ENCODE measurements at places on chromosomes 7 and 10. TPM values are rescaled to one million over a fixed set of nuclear protein-coding genes. Genes with fewer than 3 reads are reported as not detected.

GRCh38 chr7:26944501-26945358 is 80.3 kb upstream of the SKAP2 start:
- peak; percentile 63 for DNase-seq

GRCh38 chr10:128843972-128844371 is 623.1 kb upstream of the MGMT start:
- peak; percentile 29 for DNase-seq

- peak; percentile 88 for DNase-seq
Measured at GRCh38 chr7:121000081-121000983, 11.8 kb downstream of the CPED1 start.

DNA sequence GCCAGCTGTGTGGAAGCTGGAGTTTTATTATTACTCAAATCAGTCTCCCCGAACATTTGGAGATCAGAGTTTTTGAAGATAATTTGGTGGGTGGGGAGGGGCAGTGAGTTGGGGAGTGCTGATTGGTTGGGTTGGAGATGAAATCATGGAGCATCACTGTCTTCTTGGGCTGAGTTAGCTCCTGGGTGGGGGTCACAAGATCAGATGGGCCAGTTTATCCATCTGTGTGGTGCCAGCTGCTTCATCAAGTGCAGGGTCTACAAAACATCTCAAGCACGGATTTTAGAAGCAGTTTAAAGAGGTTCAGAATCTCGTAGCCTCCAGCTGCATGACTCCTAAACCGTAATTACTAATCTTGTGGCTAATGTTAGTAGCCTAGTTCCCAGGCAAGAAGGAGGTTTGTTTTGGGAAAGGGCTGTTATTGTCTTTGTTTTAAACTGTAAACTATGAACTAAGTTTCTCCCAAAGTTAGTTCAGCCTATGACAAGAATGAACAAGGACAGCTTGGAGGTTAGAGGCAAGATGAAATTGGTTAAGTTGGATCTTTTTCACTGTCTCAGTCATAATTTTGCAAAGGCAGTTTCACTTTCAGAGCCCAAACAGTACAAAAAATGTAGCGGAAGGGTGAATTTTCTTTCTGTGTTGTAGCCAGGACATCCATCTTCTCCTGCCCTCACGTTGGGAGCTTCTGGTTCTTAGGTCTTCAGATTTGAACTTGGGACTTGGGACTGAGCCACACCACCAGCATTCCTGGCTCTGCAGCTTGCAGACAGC is 43.1 kb downstream of the KLF6 start:
- DNase-seq: no peak

DNA sequence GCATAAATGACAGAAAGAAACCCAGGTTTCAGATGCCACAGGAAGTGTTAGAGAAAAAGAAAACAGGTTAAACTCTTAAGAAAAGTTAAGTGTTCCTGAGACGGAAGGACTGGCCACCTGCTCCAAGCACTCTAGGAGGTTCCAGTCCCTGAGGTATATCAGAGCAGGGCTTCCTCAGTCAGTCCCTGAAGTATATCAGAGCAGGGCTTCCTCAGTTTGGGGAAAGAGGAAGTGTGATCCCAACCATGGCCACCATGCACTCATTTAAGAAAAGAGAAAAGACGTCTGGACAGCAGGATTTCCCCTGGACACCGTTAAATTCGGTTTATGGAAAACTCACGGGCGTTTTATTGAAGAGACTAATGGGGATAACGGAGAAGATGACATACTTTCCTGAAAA is 133.4 kb upstream of the PFKP start:
- no peak for DNase-seq

DNA sequence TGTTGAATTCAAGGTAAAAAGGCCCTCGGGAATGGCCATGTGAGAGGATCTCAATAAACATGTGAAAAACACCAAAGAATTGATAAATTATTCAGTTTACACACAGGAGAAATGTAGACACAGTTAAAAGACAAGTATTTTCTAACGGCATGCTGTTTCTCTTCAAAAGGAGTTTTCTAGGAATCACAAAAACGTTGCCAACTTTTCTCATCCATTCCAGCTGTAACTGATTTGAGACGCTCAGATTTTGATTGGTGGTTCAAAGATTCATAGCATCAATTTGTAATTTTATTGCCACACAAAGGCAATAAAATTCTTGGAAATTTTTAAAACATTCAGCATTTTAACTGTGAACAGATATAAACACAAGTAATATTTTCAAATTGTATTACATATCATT is 384.9 kb upstream of the PFKP start:
- peak; percentile 84 for DNase-seq

- no peak for DNase-seq
Measured at GRCh38 chr10:78540355-78541076, 506.9 kb downstream of the RPS24 start.

DNA sequence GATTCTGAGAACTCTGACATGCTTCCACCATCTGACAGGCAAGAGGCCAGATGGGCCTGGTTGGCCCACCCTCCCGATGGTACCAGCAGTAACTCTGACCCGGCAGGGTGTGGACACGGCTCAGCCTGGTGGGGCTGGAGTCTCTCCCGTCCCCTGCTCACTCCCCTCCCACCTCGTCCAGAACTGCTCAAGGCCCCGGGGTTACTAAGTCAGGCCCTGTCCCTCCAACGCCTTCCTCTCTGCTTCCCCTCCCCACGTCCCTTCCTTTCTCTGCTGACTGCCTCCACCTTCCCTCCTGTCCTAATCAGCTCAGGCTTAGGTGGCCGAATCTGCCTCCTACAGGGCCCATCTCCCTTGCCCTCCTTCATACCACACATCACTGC is 12.5 kb downstream of the CALML5 start:
- DNase-seq: no peak

GRCh38 chr7:76507723-76508406 is 2.5 kb upstream of the UPK3B start:
- no peak for DNase-seq

GRCh38 chr10:49152037-49152436 is 18.2 kb upstream of the FAM170B start:
- no peak for DNase-seq

GRCh38 chr7:28358423-28358868 is 53.9 kb upstream of the CREB5 start:
- DNase-seq: no peak

- DNase-seq: no peak
Measured at GRCh38 chr7:50477640-50478039, 27.5 kb upstream of the FIGNL1 start.

- DNase-seq: peak; percentile 24
Measured at GRCh38 chr7:127885843-127886242, 145.4 kb downstream of the LRRC4 start.

DNA sequence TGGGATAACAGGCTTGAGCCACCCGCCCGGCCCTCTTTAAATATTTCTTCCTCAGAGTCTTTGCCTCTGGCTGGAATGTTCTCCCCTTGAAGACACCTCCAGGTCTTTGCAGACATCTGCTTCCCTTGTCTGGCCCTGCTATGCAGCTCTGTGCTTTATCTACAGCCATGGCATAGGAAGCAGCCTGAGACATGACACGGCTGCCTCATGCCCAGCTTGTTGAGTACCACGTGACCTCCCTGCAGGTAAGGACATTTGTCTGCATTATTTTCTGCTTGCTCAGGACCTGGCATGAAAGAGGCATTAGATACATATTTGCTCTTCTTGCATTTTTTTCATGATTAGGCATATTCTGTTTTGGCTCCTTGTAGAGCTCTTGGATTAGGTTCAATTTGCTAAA is 113.8 kb upstream of the KLF6 start:
- DNase-seq: no peak

DNA sequence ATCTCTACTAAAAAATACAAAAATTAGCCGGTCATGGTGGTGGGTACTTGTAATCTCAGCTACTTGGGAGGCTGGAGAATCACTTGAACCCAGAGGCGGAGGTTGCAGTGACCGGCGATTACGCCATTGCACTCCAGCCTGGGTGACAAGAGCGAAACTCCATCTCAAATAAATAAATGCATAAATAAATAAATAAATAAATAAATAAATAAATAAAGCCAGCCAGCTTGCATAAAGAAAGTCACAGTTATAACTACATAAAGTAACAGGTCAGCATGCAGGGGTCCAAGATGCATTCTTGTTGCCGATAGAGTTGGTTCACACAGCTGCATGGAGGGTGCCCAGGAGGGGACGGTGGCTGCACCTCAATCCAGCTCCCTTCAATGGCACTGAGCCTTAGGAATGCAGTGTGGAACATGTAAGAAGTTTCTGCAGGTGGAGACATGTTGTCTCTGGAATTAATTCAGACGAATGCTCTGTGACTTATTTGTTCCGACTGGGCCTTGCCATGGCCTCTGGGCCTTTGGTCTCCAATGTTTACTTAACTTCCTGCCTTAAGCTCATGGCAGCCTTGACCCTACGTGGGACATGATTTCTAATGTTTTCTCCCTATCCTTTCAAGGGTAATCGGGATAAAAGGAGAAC is 159.6 kb upstream of the PRKCQ start:
- no peak for DNase-seq

DNA sequence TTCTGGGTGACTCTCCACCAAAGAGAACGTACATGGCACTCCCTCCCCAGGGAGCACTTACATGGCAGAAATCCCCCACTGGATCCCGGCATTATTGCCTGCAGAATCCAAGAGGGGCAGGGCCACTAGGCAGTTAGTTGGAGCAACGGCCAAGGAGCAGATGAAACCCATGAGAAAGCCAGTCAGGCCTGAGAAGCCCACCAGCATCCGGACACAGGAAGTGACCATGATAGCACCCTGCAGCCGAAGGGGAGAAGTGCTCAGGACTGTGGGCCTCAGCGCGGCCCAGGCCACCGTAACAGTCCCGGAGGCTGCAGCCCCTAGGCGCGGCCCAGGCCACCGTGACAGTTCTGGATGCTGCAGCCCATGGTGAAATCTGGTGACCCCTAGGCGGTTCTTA is 43.5 kb downstream of the STRA8 start:
- DNase-seq: no peak

GRCh38 chr7:153258686-153259085 is 499.1 kb downstream of the ACTR3B start:
- no peak for DNase-seq

DNA sequence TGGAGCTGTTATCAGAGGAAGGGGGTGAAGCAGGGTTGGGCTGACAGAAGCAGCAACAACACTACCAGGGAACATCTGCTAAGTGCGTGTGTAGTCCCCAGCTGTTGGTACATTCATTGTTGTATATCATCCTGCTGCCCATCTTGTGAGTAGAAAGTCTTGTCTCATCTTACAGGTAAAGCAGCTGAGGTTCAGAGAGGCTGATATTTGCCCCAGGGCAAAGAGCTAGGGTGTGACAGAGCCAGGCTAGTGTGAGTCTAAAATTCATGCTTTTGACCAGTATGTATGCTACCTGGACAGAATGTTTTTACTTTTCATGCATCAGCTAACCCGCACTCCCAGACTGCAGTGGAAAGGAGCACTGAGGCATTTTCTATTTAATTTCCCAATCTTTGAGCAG is 221.6 kb downstream of the STK31 start:
- DNase-seq: no peak

GRCh38 chr7:43294080-43294630 is 181.7 kb downstream of the HECW1 start:
- DNase-seq: no peak

GRCh38 chr7:30148951-30149459 is 14.2 kb downstream of the MTURN start:
- no peak for DNase-seq

CALML3 gene
- total RNA-seq: 9.8 TPM

ASB10 gene
- total RNA-seq: 0.69 TPM

IL2RA gene
- 0.30 TPM for total RNA-seq

MRLN gene
- 15.7 TPM for total RNA-seq

HKDC1 gene
- total RNA-seq: 0.10 TPM

ERVW-1 gene
- 0.20 TPM for total RNA-seq

ADAM12 gene
- total RNA-seq: 22.8 TPM

HOXA1 gene
- total RNA-seq: 0.59 TPM
